ENCODE measurements at places on chromosomes 2 and 18. TPM values are rescaled to one million over a fixed set of nuclear protein-coding genes. Genes with fewer than 3 reads are reported as not detected.

DNA sequence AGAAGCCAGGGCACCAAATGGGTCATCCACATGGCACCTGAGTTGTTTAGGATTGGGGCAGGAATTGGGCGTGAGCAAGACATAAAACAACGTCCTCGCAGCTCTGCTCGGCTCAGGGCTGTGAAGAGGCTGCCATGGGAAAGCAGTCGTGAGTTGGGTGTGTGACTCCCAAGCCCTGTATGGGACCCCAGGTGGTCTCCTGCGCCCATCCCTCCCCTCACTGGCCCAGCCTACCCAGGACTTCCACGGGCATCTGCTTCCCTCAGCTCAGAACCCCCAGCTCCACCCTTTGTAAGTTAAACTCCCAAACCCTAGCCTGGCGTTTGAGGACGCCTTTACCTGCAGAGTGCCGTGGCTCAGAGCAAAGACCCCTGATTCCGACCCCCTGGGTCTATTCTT, 23.2 kb upstream of the HPCAL1 start:
- no peak for DNase-seq

Gene DSG4
- total RNA-seq = not detected

DNA sequence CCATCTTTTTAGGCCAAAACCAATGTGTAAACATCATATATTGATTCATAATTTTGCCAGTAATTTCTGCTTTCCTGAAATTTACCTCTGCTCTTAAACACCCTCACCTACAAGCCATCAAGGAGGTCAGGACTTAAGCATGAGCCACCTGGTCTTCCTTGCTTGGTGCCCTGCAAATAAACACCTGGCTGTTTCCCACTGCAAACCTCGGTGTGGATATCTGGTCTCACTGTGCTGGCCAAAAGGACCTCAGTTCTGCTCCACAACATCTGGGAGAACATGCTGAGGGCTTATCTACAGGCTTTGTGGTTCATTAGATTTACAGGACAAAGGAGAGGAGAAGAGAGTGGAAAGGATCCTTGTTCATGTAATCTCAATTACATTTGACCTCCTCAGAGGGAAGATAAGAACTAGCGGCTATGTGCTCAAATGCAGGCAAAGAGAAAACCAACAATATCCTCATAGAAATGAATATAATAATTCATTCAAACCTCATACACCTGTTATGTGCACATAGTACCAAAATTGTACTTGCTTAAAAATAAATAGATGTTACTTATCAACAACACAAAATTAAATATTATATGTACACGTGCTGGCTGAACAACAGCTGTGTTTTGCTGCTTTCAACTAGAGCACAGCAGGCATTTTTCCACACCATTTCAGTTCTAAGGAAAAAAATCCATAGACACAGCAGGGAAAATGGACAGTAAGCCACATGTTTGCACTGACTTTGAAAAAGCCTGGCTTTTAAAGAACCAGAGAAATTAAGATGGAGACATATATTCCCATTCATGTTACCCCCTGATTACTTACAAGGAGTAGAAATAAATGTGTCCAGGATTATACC, 465.1 kb downstream of the LPIN1 start:
- no peak for DNase-seq

DNA sequence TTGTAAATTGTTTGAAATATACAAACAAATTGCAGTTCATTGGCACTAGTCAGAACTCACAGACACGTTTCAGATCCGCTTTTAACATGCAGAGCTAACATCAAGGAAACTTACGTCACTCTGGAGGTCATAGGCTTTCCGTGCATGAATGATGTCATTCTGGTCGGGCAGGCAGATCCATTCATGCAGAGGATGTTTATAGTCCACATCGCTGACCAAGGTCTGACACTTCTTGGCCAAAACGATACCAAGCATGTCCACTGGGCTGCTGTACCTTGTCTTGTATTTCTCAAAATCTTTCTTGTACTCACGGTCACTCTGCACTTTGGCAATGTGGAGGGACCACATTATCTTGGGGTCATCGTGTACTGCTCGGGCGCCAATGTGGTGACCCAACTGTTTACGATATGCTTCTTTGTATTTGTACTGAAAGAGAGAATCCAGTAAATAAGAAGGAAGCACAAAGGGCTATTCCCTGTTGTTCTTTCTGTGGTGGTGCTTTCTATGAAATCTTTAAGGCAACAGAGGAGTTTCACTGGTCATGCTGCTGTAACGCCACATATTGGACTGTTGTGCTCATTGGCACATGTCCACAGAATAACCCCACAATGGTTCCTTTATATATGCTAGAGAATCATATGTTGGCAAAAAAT, 114.8 kb downstream of the NEB start:
- no peak for DNase-seq

Gene ICA1L
- 3.1 TPM for total RNA-seq

Gene SP5
- 7.0 TPM for total RNA-seq

Gene TFCP2L1
- total RNA-seq = 3.7 TPM

DNA sequence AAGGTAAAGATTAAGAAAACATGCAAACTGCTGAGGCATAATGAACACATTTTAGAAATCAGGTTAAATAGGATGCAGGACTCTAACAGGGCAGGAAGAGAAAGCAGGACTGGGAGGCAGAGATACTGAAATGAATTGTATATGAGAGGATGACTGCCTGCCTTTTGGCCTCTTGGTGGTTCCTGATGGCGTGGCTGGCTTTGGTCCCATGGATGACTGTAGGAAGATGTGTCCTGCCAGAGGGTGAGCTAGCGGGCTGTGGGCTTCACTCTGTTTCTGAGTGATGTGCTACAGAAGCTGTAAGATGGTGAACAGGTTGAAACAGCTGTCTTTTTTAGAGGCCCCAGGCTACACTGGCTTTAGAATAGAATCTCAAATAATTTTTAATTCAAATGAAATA, 517.0 kb downstream of the SLC4A3 start:
- DNase-seq = no peak

GRCh38 chr2:113376913-113377445, 60.5 kb upstream of the ZNG1B start:
- DNase-seq = no peak

DNA sequence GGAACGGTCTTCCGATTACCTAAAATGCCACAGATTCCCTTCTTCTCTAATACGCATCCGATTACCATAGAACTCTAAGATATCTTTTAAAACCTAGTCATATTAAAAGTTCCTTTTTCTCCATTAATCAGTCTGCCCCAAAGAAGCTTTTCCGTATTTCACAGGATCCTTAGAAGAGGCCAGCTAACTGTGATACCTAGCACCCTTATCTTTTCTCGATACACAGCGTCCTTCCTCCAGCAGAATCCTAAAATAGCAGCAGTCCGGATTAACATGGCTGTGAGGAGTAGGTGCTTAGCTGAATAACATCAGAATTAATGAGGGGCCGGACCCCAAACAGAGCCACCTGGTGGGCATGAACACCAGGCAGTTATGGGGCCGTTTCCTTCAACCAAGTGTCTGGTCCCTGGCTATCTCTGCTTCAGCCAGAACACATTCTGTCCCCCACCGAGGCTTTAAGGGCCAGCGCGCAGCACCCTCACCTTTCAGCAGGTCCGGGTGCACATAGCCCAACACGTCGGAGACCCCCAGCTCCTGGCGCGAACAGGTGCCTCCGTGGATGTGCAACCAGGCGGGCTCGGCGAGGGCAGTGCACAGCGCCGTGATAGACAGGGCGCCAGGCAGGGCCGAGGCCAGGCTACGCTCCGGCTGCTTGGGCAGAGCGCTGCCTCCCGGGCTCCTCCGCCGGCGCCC, 995 bp downstream of the TMEM127 start:
- no peak for DNase-seq

Gene UGT1A5
- total RNA-seq = not detected

Gene LBX2
- 1.8 TPM for total RNA-seq

DNA sequence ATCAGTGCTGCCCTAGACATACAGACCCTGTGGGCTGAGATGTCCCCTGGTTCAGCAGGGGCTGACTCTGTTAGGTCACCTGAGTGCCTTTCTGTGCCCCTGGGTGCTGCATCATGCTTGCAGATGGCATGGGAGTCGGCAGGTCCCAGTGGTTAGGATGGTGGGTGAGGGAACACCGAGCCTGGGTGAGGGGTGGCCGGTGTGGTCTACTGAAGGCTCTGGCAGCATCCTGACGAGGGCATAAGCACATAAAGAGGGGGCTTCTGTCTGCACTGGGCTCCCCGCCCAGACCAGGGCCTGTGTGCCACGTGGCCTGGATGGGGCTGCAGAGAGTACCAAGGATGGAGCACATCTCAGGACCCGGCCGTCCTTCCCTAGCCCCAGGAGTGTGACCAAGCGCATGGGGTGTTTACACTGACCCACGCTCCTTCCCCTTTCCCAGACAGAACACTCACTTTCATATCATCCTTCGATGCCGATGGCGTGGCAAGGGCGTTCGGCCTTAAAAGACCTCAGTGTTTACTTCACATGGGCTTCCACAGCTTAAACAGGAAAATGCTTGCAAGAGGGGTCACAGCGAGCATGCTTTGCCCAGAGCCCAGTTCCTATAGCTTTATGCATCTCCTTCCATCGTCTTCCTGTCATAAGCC, 115.1 kb downstream of the STPG4 start:
- no peak for DNase-seq

GRCh38 chr2:237774811-237775553, 23.6 kb upstream of the RBM44 start:
- DNase-seq = peak; percentile 71

DNA sequence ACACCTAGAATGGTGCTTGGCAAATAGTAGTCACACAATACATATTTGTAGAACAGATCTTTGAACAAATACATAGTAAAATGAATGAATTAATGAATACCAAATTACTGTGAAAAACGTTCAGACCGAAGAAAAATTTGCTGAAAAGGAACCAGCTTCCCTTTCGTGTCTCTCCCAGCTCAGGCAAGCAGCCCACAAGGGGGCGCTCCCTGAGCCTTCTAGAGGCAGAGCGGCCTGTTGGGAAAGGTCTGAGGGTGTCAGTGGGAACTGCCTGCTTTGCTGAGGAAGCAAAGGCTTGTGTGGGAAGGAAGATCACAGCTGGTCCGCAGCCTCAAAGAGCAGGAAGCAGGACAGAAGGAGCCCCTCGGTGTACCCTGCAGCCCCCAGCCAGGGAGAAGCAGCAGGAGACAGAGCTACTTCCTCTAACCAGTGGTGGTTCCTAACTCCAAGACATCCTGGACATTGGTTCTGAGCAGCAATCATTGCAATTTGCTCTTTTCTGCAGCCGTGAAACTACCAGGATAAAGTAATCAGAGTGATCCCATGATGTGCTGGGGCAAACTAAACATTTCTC, 231.1 kb downstream of the ANKRD30B start:
- DNase-seq = peak; percentile 19

GRCh38 chr2:88016960-88017779, 823 bp upstream of the RNU2-63P start:
- DNase-seq = peak; percentile 69

Gene CCDC68
- total RNA-seq = 0.23 TPM

DNA sequence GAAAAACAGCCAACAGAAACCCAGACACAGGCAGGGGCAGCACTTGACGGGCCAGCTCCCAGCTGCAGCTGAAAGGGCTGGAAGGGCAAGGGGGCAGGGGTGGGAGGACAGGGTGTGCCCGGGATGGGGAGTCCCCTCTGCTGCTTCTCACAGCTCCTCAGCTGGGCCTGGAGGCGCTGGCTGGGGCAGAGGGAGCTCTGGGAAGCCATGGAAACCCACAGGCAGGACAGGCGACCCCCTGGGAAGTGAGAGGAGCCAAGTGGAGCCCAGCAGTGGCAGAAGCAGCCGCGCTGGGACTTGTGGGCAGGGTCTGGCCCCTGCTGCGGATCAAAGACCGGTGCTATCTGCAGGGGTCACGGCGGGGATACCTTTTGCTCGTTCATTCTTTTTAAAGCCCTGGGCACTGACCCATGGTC, 20.7 kb downstream of the OTOF start:
- no peak for DNase-seq

Gene VPS54
- 14.6 TPM for total RNA-seq

GRCh38 chr2:74223941-74224770, 25.7 kb downstream of the MTHFD2 start:
- DNase-seq = no peak
